ENCODE measurements at places on chromosomes 16 and 17.

GRCh38 chr17:45709728-45710288 is 74.3 kb upstream of the CRHR1 start:
- DNase-seq, result no peak

DNA sequence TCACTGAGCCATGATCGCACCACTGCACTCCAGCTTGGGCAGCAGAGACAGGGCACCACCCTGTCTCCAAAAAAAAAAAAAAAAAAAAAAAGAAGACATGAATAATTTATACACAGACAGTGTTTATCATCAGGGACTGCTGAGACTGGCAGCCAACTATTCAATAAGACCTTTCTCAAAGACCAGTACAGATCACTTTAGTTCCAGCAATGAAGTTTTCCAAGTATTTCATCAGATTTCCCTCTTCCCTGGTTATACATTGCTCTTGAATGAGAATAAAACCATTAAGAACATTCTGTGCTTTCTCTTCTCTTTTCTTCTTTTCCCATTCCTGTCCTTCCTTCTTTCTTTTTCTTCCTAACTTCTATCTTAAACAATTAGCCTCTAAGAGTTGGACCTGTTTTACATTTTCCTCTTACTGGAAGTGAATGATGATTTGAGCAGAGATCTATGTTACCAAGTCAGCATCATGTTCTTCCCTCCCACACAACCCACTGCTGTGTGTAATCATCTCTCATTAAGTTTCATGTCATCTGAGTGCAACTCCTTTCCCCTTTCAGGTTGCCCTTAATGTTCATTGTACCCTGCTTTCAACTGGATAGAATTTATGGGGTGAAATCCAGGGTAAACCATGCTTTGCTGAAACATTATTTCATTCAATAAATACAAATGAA is 35.9 kb upstream of the SMIM36 start:
- no peak for DNase-seq

DNA sequence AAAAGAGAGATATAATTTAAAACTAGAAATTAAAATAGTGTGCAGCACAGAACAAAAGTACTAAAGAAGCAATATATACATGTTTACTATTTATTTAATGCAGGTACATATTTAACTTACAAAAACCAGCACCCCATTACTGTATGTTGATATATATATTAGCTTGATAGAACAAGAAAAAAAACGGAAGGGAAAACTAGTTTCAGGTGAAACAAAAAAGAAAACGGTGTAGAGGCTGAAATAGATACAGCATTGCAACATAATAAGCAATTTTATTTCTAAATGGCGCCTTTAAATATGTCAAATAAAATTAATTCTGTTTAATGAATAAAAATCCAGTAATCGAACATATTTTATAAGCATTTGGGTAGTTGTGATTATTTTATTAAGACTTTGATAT is 3.9 kb downstream of the HNF1B start:
- DNase-seq, result no peak

- DNase-seq, result no peak
These were observed 612.1 kb upstream of the SALL1 start for GRCh38 chr16:51763072-51763661.
